ENCODE measurements at places on chromosomes 2 and 18. TPM values are rescaled to one million over a fixed set of nuclear protein-coding genes. Genes with fewer than 3 reads are reported as not detected.

The GKN2 gene
- total RNA-seq = not detected

The TDRD15 gene
- total RNA-seq = not detected

The CD8A gene
- total RNA-seq = not detected

The PRSS56 gene
- not detected for total RNA-seq

The IL1A gene
- total RNA-seq = 0.35 TPM

The CKAP2L gene
- 18.8 TPM for total RNA-seq

The PFN4 gene
- not detected for total RNA-seq

The LIMS4 gene
- total RNA-seq = 0.55 TPM

The SKA1 gene
- 20.6 TPM for total RNA-seq

The SLC14A1 gene
- total RNA-seq = not detected

The D2HGDH gene
- total RNA-seq = 10.0 TPM

The MRPS5 gene
- 51.4 TPM for total RNA-seq
